ENCODE measurements at places on chromosomes 12 and 14. TPM values are rescaled to one million over a fixed set of nuclear protein-coding genes. Genes with fewer than 3 reads are reported as not detected.

CCDC196 gene
- not detected for total RNA-seq

DNA sequence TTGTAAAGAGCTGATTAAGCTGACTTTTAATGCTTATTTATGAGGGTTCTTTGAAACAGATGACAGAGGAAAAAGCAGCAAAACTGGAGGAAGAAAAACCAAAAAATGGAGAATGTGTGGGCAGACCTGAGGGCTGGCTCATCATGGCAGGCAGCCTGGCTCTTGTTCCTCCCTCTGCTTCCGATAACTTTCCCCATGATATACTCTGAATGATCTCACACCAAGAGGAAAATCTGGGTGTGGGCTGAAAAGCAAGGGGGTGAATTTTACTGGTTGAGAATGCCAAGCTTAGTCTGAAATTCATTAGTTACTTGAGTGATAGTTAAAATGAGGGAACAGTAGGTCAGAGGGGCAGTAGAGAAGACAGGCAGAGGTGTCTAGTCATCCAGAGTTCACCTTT, 330.1 kb upstream of the PRICKLE1 start:
- no peak overlapping the region for H3K27ac ChIP-seq

DNA sequence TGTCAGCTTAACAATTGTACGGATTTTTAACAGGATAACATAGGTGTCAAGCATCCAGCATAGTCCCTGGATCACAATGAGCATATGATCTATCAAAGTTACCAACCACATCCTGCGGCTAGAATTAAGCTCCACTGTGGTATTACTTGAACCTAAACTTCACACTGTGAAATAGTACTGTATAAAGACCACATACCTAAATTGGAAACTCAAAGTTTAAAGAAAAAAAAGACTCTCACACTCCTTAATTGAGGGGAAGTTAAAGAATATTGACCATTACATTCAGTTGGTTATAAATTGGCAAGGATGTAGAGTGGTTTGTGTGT, 133.0 kb upstream of the PZP start:
- no peak for DNase-seq
- H3K4me3 ChIP-seq: no peak overlapping the region
- H3K4me1 ChIP-seq: no peaks in the 10 kb centered on the region
- no peaks in the 10 kb centered on the region for H3K36me3 ChIP-seq

TCL1B gene
- not detected for total RNA-seq

TMTC1 gene
- total RNA-seq: 5.8 TPM

Measured in PC-3 (cell line).